ENCODE measurements at places on chromosomes 1 and 21.

GRCh38 chr1:232992227-232992626 lies 41.8 kb downstream of the NTPCR start:
- no peak for DNase-seq

DNA sequence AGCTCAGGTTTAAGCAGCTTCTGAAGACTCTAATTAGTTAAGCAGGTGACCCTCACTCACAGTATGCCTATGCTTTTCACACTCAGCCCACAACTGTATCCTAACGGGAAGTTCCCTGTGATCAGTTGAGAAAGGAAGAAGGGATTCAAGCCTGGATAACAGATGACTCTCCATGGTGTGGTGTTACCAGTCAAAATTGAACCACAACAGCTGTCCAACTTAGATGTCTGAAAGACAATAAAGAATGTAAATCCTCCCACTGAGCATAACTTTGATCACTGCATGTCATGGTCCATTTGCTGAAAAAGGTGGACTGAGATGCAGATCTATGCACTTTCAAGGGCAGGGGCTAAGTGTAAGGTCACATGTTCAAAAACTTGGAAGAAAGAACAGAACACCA lies 32.3 kb upstream of the DIPK1A start:
- no peak for DNase-seq

DNA sequence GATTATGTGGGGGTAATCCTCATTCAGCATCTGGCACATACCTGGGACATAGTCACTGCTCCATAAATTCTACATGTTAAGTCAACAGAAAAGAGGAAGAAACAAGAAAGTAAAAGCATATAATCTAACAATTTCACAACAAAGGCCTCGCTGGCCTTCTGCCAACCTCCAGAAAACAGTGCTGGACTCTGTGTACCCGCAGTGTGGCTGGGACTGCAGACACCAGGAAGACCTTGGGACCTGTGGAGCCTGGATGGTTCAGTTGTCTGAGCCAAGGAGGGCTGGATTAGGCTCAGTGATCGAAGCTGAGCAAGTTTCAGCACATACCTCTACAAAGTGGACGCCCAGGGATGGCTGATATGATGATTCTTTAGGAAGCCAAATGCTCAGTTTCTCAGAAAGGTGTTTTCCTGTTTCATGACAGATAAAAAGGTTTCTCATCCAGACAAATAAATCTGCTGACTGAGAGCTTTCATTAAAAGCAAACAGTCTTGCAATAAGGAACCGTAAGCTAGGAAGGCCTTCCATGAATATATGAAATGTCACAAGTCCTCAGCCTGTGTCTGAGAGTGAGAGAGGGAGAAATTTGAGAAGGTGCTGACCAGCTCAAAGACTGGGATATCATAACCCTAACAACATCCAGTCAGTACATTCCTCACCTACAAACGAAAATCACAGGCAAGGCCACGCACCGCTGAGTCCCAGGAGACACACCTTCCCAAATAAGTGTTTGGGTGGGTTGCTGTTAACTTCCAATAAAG lies 48.4 kb downstream of the CAPZB start:
- peak; percentile 21 for DNase-seq

- no peak for DNase-seq
Measured at GRCh38 chr1:150141452-150141851, 8.3 kb upstream of the PLEKHO1 start.

- DNase-seq: no peak
Measured at GRCh38 chr1:207695891-207696290, 51.0 kb downstream of the CR1L start.

DNA sequence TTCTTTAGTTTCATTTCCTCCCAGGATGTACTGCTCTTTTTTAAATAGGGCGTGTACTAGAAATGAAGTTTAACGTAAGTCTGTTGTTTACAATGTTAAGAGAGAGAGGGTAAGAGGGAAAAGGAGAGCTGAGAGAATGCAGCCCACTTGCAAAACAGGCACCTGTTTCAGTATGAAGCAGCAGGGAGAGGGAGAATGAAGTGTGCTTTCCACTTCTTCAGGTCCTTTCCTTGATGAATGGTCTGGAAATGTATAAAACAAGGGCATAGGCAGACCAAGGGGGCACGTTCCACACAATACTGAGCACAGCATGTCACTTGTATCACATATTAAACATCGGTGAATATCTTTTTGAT lies 2.0 kb downstream of the KCNA3 start:
- DNase-seq: no peak

DNA sequence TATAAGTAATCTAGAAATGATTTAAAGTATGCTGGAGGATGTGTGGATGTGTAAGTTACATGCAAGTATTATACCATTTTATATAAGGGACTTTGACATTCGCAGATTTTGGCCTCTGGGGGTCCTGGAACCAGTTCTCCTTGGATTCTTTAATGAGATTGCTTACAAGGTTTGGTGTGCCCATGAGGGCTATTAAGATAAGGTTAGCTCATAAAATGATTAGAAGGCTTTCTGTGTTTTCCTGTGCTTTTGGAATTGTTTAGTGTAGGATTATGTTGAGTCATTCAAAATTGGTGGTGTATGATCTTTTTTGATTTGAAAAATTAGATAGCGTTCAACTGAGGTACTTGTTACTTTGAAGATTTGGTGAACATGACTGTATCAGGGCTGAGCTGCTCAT lies 5.6 kb downstream of the USP25 start:
- no peak for DNase-seq

DNA sequence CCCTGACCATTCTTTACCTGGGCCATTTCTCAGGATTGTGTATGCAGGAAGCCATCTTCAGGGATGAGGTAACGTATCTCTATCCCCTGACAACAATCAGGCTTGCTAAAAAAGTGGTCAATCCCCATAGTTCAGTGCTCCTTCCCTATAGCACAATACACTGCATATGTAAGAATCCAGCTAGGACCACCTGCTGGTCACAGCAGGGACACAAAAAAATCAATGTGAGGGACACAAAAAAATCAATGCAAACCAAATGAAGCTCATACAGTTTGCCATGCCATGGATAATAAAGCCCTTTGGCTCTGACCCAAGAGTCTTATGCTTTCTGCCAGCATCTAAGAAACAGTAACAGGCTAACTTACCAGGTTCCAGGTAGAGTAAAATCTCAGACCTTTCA lies 16.3 kb downstream of the ACBD6 start:
- no peak for DNase-seq

DNA sequence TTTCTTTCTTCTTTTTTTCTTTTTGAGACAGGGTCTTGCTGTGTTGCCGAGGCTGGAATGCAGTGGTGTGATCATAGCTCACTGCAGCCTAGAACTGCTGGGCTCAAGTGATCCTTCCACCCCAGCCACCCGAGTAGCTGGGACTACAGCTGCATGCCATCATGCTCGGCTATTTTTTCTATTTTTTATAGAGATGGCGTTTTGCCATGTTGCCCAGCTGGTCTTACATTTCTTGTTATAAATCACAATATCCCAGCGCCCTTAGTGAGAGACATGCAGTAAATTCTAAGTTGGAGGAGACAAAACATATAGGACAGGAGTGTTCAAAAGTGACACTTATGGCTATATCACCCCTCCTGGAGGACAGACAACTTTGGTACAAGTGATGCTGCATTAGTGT lies 31.3 kb upstream of the ACTN2 start:
- DNase-seq: no peak

- no peak for DNase-seq
Measured at GRCh38 chr21:29621525-29621924, 318.3 kb downstream of the GRIK1 start.

DNA sequence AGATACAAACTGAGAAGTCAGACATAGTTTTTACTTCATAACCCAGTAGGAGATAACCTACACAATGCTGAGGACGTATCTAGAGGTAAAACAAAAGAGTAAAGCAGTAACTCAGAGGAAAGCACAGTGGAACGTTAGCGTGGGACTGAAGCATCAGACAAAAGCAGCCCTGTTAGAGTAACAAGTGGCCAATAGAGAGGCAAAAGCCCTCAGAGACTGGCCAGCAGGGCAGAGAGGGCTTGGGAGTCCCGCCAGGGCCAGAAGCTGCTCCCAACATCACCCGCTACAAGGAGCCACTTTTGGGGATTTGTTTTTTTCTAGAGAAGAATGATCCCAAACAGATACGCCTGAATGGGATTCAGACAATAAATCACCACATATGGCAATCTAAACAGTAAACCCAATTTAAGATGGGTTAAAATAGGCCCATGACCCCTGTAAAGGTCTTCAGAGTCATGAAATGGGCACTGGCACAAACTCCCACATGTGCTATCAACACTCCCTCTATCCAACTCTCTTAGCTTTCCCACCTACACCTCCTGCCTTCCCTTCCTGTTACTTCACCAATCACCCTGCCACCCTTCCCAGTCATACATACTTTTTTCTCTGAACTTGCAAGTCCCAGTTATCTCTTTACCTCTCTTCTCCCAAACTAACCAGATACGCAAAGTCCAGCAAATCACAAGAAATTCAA lies 17.2 kb downstream of the TADA1 start:
- no peak for DNase-seq

DNA sequence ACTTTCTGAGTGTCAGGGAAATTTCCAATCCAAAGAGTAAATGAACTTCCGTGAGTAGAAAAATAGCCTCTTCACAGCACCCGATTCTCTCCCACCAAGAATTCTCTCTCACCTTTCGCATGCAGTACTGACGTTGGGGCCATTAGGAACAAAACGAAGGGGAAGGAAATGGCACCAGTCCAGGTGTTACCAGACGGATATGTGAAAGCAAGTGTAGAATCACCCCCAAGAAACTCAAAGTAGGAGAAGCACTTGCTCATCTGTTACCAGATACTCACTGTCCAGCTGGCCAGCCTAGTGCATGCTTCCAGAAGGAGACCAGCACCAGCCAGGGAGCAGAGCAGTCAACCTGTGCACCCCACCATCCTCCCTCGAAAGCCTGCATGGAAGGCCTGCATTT lies 55.1 kb downstream of the ITPKB start:
- DNase-seq: no peak

DNA sequence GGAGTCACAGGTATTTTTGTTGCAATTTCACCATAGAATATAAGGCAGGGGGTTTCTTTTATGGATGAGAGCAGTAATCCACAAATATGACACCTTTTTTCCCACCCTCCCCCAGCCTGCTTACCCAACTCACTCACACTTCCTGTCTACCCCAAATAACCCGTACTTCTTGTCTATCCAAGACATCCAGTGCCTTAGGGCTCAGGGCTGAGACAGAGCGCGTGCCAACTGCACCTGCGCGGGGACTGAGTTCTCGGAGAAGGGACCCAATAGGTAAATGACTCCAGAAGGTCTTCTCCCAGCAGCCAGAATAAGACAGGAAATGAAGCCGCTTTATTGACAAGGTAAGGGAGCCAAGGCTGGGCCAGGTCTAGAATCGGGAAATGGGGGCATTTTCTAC lies 369.1 kb downstream of the SIPA1L2 start:
- no peak for DNase-seq

GRCh38 chr1:238052496-238053266 lies 162.0 kb upstream of the ZP4 start:
- peak; percentile 59 for DNase-seq

GRCh38 chr1:245516284-245516759 lies 361.5 kb downstream of the KIF26B start:
- peak; percentile 40 for DNase-seq

DNA sequence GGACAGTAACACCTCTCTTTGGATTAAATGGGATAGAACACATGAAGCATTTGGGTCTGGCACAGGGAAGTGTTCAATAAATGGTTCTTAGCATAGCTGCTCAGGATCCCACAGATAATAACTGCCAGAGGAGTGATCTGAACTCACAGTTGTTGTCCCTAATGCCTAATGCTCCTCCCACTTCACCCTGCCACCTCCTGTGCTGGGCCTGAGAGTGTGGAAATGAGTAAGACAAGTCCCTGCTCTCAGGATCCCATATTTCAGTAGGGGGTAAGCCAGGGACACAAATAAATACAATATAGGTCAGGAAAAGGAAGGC lies 19.9 kb upstream of the FOXO6 start:
- DNase-seq: no peak

DNA sequence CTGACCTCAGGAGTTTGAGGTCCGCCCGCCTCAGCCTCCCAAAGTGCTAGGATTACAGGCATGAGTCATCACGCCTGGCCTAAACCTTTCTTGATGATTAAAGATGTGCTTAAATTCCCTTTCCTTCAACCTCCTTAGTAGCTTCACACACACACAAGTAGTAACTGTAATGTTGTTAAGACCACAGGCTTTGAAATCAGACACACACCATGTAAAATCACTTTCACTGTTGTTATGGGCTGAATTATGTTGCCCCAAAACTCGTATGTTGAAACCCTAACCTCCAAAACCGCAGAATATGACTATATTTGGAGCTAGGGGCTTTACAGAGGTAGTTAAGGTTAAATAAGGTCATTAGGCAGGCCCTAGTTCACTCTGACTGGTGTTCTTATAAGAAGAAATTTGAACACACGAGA lies 180.2 kb downstream of the NR5A2 start:
- DNase-seq: peak; percentile 73

DNA sequence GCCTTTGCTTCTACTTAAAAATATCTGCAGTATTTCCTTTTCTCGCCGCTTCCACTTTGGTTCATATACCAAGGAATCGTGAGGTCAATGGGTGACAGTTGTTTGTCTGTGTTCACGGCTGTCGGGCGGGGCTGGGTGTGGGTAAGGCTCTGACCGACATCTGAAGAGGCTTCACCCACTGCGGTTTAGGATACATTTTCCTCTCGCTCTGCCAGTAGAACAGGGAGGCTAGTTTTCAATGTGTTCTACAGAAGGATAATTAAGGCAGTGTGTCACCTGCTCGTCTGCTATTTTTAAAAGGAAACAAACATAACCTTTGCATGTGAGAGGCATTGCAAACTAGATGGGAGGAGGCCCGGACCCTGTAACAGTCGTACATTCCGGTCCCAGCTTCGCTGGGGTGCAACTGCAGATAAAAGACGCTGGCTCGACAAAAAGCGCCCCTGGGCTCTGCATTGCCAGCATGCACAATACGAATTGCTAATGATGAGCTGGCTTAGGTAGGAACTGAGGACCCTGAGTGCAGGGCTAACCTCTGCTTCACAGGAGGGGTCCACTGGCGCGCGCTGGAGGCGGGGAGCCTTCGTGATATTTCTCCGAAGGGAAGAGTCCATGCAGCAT lies 8.5 kb upstream of the ERG start:
- DNase-seq: no peak

DNA sequence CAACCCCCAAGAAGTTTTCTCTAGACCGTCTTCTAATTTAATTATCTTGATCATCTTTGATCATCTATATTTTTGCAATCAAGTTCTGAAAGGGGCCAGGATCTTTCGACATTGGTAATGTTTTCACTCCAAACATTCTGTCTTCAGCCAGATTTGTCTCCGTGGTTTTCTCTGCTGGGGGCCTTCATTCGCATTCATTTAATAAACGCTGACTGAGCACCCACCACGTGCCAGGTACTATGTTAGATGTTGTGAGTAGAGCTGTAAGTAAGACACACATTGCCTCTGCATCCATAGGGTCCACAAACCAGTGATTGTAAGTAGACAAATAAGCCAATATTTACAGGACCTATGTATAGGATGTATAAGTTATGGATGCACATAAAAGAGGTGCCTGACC lies 134.5 kb upstream of the MROH9 start:
- DNase-seq: peak; percentile 62

- DNase-seq: no peak
Measured at GRCh38 chr1:6783936-6784559, 1.2 kb upstream of the CAMTA1 start.

- peak; percentile 42 for DNase-seq
Measured at GRCh38 chr1:185644531-185644930, 89.7 kb upstream of the HMCN1 start.

GRCh38 chr1:90387805-90388204 lies 329.3 kb downstream of the BARHL2 start:
- peak; percentile 9 for DNase-seq

GRCh38 chr1:159835862-159836525 lies 9.3 kb downstream of the SLAMF8 start:
- DNase-seq: no peak

Data from fibroblast of skin of right biceps (primary cell).